Tibial nerve (tissue), 4 donors: ENCODE measurements at places on chromosomes 4 and X. TPM values are rescaled to one million over a fixed set of nuclear protein-coding genes. Genes with fewer than 3 reads are reported as not detected.
A peak's percentile ranks its signal among the peaks of the same experiment; 100 is the strongest.

GRCh38 chr4:184403384-184403781 is 71.0 kb downstream of the IRF2 start:
- DNase-seq, result no peak

- no peak for DNase-seq
Measured at GRCh38 chrX:24676403-24677024, 17.2 kb upstream of the POLA1 start.

Gene IL1RAPL2
- total RNA-seq, result not detected

- no peak for DNase-seq
Measured at GRCh38 chr4:16667464-16667863, 231.0 kb downstream of the LDB2 start.

Gene SLC16A2
- total RNA-seq, result 12.3 TPM

- no peak for DNase-seq
Measured at GRCh38 chr4:93657527-93657926, 171.0 kb upstream of the ATOH1 start.

Gene NR3C2
- total RNA-seq, result 14.1 TPM

DNA sequence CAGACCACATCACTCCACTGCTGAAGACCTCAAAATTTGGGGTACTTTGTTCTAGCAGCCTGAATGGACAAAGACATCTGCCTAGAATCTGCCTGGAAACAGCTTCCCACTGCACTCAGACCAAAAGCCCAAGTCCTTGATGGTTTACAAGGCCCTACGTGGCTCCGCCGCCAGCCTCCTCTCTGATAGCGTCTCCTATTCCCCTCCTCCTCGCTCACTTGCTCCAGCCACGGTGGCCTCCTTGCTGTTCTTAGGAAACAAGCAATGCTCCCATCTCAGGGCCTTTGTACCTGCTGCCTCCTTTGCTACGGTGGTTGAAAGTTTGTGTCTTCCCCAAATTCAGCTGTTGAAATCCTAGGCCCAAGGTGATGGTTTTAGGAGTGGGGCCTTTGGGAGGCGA is 34.7 kb upstream of the SORCS2 start:
- DNase-seq, result no peak

Gene ZNF674
- 3.1 TPM for total RNA-seq

Gene TRIML2
- total RNA-seq, result not detected

DNA sequence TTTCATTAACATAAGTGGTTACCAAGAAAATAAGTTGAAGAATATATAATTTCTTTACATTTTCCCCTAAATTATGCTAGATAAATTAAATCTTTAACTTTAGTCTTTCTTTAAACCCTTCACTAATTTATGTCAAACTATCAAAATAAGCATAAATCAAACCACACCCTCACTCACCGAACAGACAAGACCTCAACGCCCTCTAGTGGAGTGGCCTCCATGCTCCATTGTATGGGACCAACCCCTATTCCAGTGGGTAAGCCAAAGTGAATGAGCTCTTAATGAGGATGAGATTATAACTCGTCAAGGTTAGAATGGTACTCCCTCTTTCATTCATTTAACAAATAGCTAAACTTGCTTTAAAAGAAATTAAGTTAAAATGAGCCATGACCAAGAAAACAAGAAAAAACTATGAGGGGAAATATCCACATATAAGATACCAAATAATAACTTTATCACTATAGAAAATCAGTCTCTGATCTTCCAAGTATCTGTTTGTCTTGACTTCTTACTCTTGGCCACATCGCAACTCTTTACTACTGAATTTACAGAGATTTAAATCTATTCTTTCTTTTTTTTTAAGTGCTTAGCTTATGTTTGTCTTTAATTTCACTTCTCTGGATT is 15.6 kb upstream of the BBS12 start:
- peak; percentile 77 for DNase-seq

- no peak for DNase-seq
Measured at GRCh38 chr4:14018191-14018853, 390.8 kb upstream of the BOD1L1 start.

GRCh38 chrX:10617186-10617998 is 3.0 kb downstream of the MID1 start:
- DNase-seq, result no peak

- DNase-seq, result no peak
Measured at GRCh38 chrX:45557387-45557786, 356.7 kb upstream of the DIPK2B start.

Gene PASD1
- total RNA-seq, result not detected

DNA sequence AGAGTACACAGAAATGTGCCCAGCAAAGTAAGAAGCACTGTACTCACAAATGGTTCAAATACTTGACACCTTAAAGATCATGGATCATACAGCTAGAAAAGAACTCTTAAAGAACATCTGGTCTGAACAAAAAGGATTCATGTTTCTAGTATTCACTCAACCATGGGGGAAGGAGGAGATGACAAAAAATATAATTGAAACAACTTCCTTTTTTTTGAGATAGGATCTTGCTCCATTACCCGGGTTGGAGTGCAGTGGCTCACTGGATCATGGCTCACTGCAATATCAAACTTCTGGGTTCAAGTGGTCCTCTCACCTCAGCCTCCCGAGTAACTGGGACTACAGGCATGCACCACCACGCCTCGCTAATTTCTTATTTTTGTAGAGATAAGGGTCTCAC is 6.0 kb downstream of the DHX15 start:
- no peak for DNase-seq

Gene ARHGEF38
- not detected for total RNA-seq

GRCh38 chr4:119570401-119570800 is 58.2 kb downstream of the PDE5A start:
- no peak for DNase-seq

GRCh38 chr4:17667653-17668201 is 53.3 kb downstream of the MED28 start:
- no peak for DNase-seq

- DNase-seq, result no peak
Measured at GRCh38 chr4:184853436-184853835, 27.7 kb upstream of the ACSL1 start.

DNA sequence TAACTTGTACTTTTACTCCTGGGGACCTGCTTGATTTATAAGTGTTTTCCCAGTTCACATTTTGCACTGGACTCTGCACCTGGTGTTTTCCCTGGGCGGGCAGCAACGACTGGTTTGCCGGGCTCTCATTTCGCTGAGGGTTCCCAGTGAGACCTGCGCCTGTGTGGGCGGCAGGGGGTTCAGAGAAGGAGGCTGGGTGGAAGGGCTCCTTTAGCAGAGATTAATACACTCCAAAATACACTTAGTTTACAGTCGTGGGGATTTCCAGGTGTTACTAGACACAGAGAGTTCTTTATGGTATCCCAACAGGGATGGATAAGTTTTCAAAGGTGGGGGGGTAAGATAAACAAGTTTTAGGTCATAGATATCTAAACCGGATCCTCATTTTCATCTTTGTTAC is 53.0 kb upstream of the SHISA3 start:
- no peak for DNase-seq

DNA sequence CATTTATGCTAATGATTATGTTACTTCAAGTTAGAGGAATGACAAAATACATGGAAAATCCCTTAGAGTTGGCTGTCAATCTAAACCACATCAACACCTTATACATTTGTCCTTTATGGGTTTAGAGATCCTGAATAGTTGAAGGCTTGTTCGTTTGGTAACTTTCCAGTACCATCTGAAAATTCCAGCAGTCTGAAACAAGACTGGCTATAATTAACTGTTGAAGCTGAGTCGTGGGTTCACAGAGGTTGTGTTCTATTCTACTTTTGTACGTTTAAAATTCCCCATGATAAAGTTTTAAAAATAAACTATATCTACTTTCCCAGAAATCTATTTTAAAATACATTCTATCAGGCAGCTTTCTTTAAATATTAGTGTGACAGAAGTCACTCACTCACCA is 73.0 kb downstream of the USP46 start:
- DNase-seq, result no peak

Gene PAGE2B
- not detected for total RNA-seq

Gene HPGDS
- not detected for total RNA-seq

GRCh38 chrX:138690591-138690990 is 20.9 kb downstream of the FGF13 start:
- no peak for DNase-seq

Gene DLG3
- total RNA-seq, result 9.0 TPM

Gene EMCN
- total RNA-seq, result 17.8 TPM

- DNase-seq, result no peak
Measured at GRCh38 chrX:23980011-23980441, 47.0 kb downstream of the KLHL15 start.

GRCh38 chrX:22810876-22811275 is 188.9 kb upstream of the DDX53 start:
- no peak for DNase-seq

- no peak for DNase-seq
Measured at GRCh38 chrX:103610282-103610681, 2.5 kb downstream of the TCEAL3 start.

Gene KLHL4
- under 0.01 TPM for total RNA-seq

GRCh38 chr4:33427676-33428075 is 2707.5 kb downstream of the PCDH7 start:
- DNase-seq, result no peak

DNA sequence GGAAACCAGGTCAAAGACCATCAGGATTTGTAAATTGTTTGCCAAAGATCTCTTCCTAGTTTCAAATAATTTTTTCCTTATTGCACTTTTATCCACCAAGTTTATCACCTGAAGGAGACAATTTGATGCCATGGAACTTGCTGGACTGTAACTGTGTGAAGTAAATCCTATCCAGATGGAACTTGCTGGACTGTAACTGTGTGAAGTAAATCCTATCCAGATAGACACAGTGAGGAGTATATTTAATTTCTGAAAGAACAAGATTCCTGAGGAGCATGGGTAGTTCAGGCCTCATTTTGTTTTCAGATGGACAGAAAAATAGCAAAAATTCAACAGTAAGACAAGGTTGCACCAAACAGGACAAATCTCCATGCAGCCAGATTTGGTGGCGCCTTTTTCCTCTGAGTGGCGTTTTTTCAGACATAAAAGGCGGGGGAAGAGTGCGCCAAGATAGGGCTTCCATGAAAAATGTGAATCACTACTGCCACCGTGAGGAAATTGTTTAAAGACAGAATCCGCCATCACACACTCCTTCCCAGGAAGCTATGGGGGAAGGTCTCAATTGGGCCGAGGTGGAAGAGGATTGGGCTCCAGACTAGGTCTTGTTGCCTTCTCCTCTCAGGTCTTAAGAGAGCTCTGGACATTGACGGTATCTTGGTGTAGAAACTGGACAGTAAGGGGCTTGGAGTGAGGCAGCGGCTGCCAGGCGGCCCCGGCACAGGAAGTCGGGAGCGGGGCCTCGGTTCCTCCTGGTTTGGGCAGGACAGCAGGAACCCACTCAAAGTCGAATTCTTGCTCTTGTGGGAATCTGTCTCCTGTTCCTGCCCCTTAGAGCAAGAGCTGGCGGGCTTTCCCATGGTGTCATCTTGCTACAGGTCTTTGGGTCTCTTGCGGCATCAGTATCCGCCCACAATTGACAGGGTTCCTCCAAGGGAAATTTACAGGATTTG is 234.7 kb downstream of the OR13H1 start:
- DNase-seq, result no peak

DNA sequence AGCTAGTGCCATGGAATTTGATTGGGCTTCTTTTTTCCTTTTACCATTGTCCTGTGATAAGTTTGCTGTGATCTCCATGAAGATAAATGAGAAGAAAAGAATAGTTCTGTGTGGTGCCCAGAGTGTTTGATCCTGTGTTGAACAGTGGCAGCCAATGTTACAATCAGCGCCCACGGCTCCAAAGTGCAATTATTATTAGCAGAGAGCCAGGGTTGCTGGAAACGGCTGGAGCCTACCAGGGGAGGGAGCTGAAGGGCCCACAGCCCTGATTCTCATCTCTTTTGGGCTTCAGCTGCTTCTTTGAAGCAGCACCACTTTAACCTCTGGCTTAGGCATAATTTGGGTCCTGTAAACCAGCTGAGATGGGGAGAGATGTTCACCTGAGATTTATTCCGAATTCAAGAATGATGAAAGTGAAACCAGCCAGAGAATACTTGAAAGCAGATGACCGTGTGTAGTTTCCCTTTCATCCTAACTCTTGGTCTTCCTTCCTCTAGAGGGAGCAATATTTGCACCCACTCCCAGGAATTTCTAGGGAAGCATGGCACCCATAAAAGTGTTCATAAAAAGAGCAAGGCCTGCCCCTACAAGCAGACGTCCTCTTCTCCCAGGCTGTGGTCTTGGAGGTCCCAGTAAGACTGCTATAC is 298.3 kb downstream of the EVC2 start:
- no peak for DNase-seq

DNA sequence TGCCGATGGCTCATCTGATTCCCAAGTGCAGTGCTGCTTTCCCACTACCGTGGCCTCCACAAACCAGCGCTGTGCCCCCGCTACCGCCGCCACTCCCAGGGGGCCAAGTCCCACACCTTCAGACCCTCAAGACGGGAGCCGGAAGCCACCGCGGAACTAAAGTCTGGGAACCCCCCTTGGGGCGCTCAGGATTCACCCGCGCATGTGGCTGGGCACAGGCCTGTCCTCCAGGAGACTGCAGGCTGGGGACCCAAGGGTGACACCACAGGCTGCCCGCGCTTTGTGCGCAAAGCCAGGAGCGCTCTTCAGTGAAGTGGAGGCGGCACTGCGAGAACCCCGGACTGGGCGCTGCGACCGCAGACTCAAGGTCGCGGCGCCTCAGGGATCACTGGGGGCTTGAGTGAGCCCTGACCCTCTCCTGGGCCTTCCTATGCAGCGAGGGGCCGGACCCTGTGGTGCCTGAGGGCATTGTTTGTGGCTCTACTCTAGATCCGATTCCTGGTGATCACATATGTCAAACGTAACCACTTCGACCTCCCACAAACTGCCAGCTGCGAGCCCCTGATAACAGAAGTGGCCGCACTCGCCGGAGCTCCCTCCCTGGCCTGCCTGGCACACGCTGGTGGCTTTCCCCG is 20.4 kb upstream of the TBC1D14 start:
- DNase-seq, result no peak

Gene MAGEE1
- 4.7 TPM for total RNA-seq

Gene FATE1
- total RNA-seq, result not detected

DNA sequence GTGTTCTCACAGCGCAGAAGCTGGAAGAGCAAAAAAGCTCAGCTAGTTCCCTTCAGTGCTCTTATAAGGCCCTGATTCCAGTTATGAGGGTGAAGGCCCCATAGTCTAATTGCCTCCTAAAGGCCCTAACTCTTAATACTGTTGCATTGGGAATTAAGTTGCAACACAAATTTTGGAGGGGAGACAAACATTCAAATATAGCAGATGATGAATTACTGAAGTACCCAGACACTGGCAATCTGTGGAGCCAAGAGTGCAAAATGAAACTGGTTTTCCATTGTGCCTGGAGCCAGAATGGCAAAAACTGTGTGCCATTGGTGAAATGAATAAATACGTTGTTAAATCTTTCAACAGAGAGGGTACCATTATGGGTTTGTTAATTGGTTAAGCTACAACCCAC is 356.0 kb downstream of the PPARGC1A start:
- no peak for DNase-seq

- DNase-seq, result no peak
Measured at GRCh38 chr4:180925805-180926204, 1317.4 kb upstream of the TENM3 start.

Gene SRPK3
- 1.9 TPM for total RNA-seq

Gene SRD5A3
- 9.0 TPM for total RNA-seq

Gene POU3F4
- not detected for total RNA-seq

Gene TSPAN5
- 15.3 TPM for total RNA-seq

- no peak for DNase-seq
Measured at GRCh38 chr4:2731907-2732317, 24.2 kb downstream of the TNIP2 start.

Gene OPHN1
- 19.7 TPM for total RNA-seq
